ENCODE measurements at places on chromosomes 1 and 21.
A peak's percentile ranks its signal among the peaks of the same experiment; 100 is the strongest.

DNA sequence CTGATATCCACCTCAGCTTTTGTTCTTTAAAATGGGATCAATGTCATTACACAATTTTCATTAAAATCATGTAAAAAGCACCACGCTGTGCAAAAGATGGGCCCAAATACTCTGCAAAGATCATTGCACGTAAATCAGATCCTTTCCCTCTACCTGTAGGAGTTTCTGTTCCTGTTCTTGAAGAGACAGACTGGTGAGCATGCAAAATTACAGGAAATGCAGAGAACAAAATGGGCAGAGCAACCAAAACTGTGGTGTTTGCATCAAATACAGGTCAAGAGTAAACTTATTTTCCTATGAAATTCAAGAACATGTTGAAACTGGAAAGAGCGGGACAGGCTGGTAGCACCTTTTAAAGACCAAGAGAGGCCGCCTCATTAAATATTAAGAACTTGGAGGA is 294.9 kb upstream of the ADGRL2 start:
- DNase-seq, result no peak

DNA sequence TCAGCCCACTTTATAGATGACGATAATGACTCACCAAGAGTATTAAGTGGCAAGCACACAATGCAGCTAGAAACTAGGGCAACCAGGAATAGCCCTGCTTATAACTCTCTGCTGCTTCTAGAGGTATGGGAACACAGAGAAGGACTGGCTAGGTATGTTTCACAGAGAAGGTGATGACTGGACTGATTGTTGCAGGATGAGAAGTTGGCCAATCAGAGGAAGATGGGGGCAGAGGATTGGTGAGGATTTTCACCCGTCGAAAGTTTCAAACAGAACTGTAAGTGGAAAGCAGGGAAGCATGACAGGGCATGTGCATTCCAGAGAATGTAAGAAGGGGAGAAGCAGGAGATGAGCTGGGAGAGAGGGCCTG is 222.4 kb upstream of the JUN start:
- no peak for DNase-seq

GRCh38 chr1:55600242-55600641 is 385.1 kb upstream of the USP24 start:
- DNase-seq, result no peak

GRCh38 chr1:150067184-150068108 is at the start of gene VPS45:
Gene VPS45, plus strand, starts transcription at chr1:150067776. Its CDS starts 82 bp downstream, at chr1:150067858.
- DNase-seq, result peak; percentile 86

DNA sequence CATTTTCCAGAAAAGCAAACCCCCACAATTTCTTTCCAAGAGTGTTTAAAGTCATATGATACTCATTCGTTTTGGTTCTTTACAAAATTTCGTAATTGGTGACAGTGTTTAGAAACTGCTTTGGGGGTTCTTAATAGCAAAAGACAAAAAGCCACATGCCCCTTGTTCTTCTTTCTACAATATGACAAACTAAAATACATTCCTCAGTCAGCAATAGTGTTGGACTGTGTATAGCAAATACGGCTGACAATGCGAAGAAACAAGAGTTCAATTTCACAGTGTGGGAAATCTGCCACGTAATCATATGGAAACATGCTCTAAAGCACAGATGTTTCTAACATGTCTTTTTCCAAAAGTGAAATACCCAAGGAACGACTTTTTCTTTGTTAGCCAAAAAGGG is 7.6 kb upstream of the IFNAR1 start:
- DNase-seq, result no peak

GRCh38 chr1:153534226-153534924 is 1.4 kb downstream of the S100A6 start:
- no peak for DNase-seq

DNA sequence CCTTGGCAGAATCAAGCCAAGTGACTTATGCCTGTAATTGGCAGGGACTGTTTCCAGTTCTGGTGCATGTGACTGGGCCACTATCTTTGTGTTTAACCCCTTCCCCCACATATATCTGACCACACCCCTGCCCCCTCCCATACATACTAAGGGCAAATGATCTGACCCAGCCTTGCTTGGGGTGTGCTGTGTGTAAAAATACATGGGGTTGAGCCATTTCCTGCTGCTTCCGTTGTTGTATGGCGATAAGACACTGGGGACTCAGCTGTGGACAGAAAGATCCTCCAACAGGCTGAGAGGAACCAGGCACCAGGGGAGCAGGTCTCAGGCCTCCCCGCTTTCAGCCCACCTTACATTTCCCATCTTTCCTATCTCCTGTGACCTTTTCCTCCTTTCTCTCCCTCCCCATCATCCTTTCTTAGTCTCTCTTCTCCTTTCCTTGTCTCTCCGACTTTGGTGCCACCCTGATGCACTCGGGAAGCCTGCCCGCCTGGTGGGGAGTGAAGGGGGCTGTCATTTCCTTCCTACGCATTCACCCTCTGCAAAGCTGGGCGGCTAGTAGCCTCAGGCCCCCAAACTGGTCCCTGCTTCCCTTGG is 39.7 kb downstream of the TMCC2 start:
- DNase-seq, result no peak

DNA sequence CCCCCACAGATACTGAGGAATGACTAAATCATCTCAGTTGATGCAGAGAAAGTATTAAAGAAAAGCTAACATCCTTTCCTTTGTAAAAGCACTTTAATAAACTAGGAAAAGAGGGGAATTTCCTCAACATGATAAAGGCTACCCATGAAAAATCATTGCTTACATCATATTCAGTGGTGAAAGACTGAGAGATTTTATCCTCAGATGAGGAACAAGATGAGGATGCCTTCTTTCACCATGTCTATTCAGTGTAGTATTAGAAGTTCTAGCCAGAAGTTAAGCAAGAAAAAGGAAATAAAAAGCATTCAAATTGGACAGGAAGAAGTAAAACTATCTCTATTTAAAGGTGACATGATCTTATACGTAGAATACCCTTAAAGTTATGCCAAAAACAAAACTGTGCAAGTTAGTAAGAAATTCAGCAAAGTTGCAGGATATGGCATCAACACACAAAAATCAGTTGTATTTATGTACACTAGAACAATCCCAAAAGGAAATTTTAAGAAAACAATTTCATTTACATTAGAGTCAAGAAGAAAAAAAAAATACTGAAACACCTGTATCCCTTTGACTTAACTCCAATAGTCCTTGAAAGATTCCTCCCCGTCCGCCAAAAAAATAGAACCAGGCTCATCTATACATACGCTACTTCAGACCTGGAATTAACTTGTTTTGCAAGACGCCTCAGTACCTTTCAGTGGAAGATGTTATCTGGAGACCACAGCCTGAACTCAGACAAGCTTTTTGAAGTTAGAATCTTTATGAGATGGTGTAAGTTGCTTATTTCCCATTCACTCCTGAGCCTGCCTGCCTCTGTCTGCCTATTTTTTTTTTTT is 17.5 kb downstream of the ZMYM4 start:
- DNase-seq, result peak; percentile 17
